ENCODE measurements at places on chromosomes 11 and 22. TPM values are rescaled to one million over a fixed set of nuclear protein-coding genes. Genes with fewer than 3 reads are reported as not detected.

NCAM1 gene
- total RNA-seq, result 70.8 TPM

- H3K4me3 ChIP-seq, result no peak overlapping the region
- H3K4me1 ChIP-seq, result no peaks in the 10 kb centered on the region
- H3K27ac ChIP-seq, result no peak overlapping the region
- no peak for DNase-seq
- no peaks in the 10 kb centered on the region for H3K27me3 ChIP-seq
Measured at GRCh38 chr11:74566146-74566960, 26.0 kb upstream of the POLD3 start.

IL18BP gene
- 11.6 TPM for total RNA-seq

- H3K27ac ChIP-seq, result no peak overlapping the region
- no peak for DNase-seq
- H3K4me3 ChIP-seq, result no peak overlapping the region
- no peaks in the 10 kb centered on the region for H3K27me3 ChIP-seq
- H3K36me3 ChIP-seq, result no peaks in the 10 kb centered on the region
Measured at GRCh38 chr11:8426076-8426475, 162.4 kb upstream of the LMO1 start.

CNIH2 gene
- total RNA-seq, result not detected

MOV10L1 gene
- 2.7 TPM for total RNA-seq

TREH gene
- total RNA-seq, result not detected

GRCh38 chr11:88188932-88189253, 13.7 kb upstream of the RAB38 start:
- H3K36me3 ChIP-seq, result no peaks in the 10 kb centered on the region
- no peak overlapping the region for H3K4me3 ChIP-seq
- no peaks in the 10 kb centered on the region for H3K4me1 ChIP-seq

DNA sequence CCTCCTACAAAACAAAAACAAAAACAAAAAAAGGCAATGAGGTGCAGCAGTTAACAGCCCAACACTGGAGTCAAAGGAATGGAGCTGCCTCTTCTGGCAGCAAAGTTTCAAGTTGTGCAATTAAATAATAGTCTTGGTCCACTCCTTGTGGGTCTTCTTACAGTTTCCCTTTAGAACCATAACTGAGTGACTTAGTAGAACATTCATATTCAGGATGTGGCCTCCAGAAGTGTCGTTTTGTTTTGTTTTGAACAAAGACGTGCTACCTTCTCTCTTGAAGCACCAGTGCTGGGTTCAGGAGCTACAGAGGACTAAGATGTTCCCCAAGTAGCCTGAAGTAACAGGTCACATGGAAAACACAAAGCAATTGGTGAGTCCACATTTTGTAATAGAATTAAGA, 2.0 kb upstream of the JAML start:
- H3K4me3 ChIP-seq, result no peak overlapping the region
- no peak for DNase-seq
- peaks cover 15% of the 10 kb centered on the region for H3K27me3 ChIP-seq
- no peaks in the 10 kb centered on the region for H3K36me3 ChIP-seq
